ENCODE measurements at places on chromosomes 6 and 20.

- DNase-seq: no peak
These were observed 93.6 kb downstream of the CDH4 start for GRCh38 chr20:61345656-61346055.

GRCh38 chr20:33893314-33893713, 82.2 kb downstream of the CHMP4B start:
- no peak for DNase-seq

- no peak for DNase-seq
These were observed 32.1 kb downstream of the NEDD9 start for GRCh38 chr6:11200356-11200755.

GRCh38 chr6:44126320-44127149, 717 bp downstream of the MRPL14 start:
- DNase-seq: peak; percentile 37

DNA sequence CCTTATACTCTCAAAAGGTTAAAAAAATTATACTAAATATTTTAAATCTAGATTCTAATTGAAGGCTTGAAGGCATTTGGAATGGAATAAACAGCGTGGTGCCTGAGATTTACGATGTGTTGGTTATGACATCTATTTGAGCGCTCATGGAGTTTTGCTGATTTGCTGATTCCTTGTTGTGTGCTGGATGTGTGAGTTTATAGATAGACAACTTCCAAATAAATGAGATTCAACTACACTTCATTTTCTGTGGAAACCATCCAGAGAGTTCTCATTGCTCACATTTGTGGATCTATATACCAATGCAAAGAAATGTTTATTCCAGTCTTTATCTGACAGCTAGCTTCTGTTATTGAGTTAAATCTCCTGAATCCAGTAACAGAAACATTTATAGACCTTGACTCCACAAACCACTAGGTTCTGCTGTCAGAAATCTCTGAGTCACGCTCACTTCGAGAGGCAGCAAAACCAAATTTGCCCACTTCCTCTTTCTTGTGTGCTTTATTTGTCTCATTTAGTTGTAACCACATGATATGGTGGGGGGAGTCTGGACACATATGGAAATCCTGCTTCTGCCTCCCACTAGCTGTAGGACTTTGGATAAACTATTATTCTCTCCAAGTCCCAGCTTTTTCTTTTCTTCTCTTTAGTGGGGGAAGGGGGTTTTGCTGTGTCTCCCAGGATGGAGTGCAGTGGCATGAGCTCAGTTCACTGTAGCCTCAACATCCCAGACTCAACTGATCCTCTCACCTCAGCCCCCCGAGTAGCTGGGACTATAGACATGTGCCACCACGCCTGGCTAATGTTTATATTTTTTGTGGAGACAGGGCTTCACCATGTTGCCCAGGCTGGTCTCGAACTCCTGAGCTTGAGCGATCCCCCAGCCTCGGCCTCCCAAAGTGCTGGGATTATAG, 54.5 kb downstream of the IPCEF1 start:
- DNase-seq: peak; percentile 32

DNA sequence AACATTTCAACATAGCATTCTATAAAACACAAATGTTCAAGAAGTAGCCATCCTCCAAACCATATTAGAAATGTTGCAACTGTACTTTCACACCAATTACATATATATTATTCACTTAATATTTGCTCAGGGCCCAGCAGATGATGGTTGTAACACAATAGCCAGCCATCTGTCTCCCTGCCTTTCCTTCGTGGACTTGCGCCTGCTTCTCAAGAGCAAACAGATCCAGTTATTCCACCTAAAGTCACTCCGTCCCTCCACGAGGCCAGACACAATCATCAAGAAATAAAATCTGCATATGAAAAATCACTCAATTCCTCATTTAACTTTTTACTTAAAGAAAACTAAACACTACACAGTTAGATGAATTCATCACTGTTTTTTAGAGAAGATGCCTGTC, 160.4 kb downstream of the RALGAPA2 start:
- no peak for DNase-seq

DNA sequence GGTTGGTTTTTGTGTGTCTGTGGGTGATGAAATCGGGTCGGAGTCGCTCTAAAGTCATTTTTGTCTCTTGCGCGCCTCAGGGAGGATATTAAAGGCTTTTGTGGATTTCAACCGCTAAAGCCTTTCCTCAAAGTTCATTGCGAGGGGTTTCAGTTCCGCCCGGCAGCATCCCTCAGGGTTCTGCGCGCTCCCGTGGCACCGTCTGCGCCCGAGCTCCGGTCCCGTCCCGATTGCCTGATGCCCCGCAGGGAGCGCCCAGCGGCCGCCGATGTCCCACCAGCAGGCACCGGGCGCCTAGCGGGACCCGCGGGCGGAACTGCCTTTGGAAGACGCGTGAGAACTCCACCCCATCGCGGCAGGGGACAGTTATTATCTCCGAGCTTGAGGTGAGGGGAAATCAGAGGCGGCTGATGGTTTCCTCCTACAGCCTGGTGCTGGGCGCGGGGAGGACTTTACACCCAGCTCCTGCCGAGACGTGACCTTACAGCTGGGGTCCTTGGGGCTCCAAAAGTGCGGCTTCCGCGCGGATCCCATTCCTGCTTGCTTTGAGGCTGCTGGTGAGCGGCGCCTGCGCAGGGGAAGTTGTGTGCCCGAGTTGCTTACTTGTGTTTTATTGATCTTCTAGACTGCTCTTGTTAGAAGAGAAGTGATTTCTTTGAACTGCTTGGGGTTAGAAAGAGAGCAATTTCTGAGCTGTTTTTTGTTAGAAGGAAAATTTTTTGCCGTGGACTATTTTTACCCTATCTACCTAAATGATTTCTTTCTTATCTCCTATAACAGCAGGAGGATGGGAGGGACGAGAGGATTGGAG, 27.1 kb downstream of the ULBP1 start:
- no peak for DNase-seq

DNA sequence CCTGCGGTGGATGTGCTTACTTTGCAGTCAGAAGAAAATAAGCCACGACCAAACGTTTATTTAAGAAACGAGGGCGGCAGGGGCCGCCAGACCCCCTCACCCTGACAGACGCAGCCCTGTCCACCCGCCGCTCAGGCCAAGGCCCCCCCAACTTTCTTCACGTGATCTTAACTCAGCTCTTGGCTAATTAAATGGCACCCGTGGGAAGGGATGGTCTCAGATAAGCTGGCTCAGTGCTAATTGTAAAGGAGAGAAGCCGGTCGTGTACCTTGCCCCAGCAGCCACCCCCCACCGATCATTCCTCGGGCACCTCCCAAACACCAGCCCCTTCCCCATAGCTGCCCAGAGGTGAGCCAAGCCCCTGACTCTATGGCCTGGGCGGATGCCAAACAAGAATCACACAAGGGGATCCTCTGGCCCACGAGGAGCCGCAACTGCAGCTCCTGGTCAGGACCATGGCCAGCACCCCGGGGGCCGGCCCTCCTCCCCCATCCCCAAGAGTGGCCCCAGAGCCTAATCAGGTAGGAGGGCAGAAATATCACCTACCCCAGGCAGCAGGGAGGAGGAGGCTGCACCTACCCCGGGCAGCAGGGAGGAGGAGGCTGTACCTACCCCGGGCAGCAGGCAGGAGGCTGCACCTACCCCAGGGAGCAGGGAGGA, 11.2 kb downstream of the KCNQ2 start:
- DNase-seq: no peak

- DNase-seq: no peak
These were observed 77.2 kb downstream of the GPR6 start for GRCh38 chr6:110055387-110055735.

DNA sequence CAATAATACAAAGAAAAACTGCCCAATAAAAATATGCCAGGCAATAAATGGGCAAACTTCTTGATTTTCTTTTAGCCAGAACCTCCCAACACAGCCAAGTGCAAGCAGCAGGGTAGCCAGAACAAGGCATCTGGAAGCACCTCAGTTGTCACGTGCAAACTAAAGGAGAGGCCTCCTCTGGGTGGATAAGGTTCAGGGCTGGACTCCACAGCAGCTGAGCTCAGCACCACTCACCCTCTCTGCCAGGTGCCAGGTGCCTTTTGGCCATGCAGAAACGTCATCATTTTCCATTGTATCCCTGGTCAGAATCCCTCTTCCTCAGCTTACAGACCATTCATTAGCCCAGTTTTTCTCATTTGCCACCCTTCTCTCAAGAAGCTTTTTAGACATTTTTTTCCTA, 52.7 kb downstream of the SOD2 start:
- DNase-seq: no peak

GRCh38 chr6:4603291-4603690, 172.9 kb upstream of the CDYL start:
- no peak for DNase-seq

DNA sequence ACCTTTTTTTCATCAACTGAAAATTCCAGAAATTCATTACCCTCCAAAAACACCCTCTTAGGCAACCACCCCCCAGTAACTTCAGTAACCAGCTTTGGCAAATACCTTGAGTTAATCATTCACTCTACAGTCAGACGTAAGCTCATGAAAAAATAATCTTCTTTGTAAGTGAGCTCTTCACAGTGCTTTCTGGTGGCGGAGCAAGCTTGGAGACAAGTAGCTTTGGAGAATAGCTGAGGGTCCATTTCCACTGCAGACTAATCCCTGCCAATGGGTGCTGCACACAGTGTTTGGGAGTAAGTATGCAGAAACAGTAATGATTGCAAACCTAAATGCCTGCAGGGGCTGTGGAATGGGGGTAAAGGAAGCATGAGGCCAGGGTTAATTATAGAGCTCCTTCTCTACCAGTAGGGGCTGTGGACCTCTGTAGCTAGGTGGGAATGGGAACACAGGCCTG, 56.8 kb upstream of the HINT3 start:
- DNase-seq: no peak

DNA sequence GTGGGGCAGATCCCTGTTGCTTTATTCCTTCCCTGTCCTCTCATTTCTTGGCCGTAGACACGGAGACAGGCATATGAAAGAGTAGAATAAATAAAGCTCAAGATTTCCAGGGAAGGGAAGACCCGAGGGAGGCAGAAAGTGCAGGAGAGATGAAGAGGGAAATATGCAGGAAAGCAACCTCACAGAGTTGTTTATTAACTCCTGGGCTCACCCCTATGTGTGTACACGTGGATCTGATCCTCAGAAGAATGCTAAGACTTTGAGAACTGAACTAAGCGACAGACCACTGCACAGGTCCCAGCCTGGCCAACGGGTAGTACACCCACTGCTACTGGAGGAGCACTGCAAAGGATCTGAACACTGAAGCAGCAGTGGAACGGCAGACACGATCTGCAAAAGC, 156.2 kb downstream of the KIF16B start:
- no peak for DNase-seq

GRCh38 chr6:25005010-25005409, 69.2 kb upstream of the RIPOR2 start:
- no peak for DNase-seq

GRCh38 chr6:158572653-158573541, 13.0 kb downstream of the TMEM181 start:
- no peak for DNase-seq

- DNase-seq: no peak
These were observed 28.1 kb downstream of the NCOA7 start for GRCh38 chr6:125818772-125819260.

DNA sequence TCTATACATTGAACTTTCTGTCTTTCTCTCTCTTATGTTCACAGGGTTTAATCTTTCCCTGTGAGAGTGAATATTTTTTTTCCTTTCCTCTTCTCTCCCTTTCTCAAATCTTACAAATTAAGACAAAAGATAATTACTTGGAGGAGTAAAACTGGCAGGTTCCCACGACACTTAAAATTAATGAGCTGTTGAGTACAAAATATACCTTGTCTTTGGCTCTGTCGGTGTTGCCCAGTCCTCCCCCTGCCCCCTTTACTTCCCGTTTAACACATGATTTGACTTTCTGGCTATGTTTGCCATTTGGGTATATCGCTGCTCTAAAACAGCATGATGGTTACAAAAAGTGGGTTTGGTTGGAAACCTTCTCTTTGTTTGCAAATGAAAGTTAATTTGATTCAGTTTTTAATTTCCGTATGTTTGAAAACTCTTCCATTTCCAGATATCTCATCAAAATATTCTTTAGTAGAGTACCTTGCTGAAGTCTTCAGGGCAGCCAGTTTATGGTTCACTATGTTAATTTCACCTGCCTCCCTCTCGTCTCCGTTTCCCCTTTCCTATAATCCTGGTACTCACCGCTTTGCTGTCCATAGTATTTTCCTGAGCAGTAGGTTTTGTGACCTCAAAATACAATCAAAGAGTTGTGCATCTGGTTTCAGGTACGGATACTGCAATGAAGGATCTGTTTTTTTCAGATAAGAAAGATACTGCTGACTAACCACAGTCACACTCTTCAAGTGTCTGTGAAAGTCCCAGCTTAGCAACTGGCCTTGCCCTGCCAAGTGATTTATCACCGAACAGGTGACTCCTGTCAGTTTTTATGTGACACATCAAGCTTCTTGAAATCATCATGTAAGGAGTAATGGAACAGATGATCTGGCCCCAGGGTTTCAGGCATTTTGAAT, 181.2 kb downstream of the DTNBP1 start:
- no peak for DNase-seq

GRCh38 chr20:19211661-19212468, 577 bp upstream of the SLC24A3 start:
- DNase-seq: peak; percentile 19

- no peak for DNase-seq
These were observed 14.9 kb upstream of the NUP153 start for GRCh38 chr6:17721671-17722070.

- DNase-seq: no peak
These were observed 146.3 kb downstream of the EPM2A start for GRCh38 chr6:145588981-145589380.

GRCh38 chr6:170434821-170435155, 118.3 kb downstream of the PSMB1 start:
- DNase-seq: no peak

DNA sequence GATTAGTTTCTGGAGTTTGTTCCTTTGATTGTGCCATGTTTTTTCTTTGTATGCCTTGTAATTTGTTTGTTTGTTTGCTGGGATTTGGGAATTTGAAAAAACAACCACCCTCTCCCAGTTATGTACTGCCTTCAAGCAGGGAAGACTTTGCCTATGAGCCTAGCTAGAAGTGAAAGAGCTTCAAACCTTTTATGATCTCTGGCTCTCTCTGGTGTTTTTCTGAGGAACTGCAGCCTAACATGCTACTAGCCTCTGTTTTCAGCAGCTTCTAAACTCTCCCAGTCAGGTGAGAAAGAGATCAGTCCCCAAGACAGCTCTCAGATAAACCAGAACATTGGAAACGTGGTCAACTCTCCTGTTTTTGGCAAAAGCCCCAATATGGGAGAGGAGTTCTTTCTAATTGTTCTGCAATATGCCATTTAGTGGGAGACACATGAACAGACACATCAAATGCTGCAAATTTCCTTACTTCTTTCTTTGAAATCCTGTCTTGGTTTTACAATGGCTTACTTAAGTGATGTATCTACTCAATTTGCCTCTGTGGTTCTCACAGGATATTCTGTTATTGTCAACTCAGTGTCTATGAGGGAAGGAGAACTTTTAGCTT, 58.9 kb upstream of the SERINC1 start:
- DNase-seq: peak; percentile 72

GRCh38 chr20:25360631-25361286, 29.9 kb downstream of the ABHD12 start:
- no peak for DNase-seq

- DNase-seq: peak; percentile 70
These were observed 128.4 kb upstream of the SGK1 start for GRCh38 chr6:134446218-134446848.

- no peak for DNase-seq
These were observed 20.2 kb downstream of the ADNP start for GRCh38 chr20:50911030-50911429.

All from midbrain (tissue), 1 donor.